Immature natural killer cell (primary cell): ENCODE measurements at places on chromosomes 12 and 14. TPM values are rescaled to one million over a fixed set of nuclear protein-coding genes. Genes with fewer than 3 reads are reported as not detected.

AKAP5 gene
- 1.5 TPM for polyA plus RNA-seq

APEX1 gene
- polyA plus RNA-seq, result 95.6 TPM

KCNC2 gene
- polyA plus RNA-seq, result not detected

SAV1 gene
- polyA plus RNA-seq, result 6.9 TPM

GPR135 gene
- 0.25 TPM for polyA plus RNA-seq

KRT82 gene
- polyA plus RNA-seq, result not detected

GPR68 gene
- polyA plus RNA-seq, result 19.0 TPM

DTX1 gene
- polyA plus RNA-seq, result not detected

RNASE4 gene
- polyA plus RNA-seq, result 1.6 TPM

PDE3A gene
- not detected for polyA plus RNA-seq

REP15 gene
- polyA plus RNA-seq, result not detected

PPP1R36 gene
- polyA plus RNA-seq, result not detected

POLE2 gene
- 1.5 TPM for polyA plus RNA-seq

IFNG-AS1 gene
- 5.8 TPM for polyA plus RNA-seq

SP1 gene
- 4.8 TPM for polyA plus RNA-seq

RD3L gene
- not detected for polyA plus RNA-seq

SLCO1B1 gene
- polyA plus RNA-seq, result not detected

HRK gene
- not detected for polyA plus RNA-seq

TMEM30B gene
- 0.91 TPM for polyA plus RNA-seq

MRPS35 gene
- polyA plus RNA-seq, result 51.3 TPM

TAS2R8 gene
- polyA plus RNA-seq, result not detected

FLVCR2 gene
- polyA plus RNA-seq, result 0.24 TPM

TMEM63C gene
- polyA plus RNA-seq, result not detected

GPR65 gene
- polyA plus RNA-seq, result 62.2 TPM

CLEC4D gene
- polyA plus RNA-seq, result not detected

C14orf39 gene
- not detected for polyA plus RNA-seq

ARF6 gene
- 242 TPM for polyA plus RNA-seq

GLIPR1 gene
- 229 TPM for polyA plus RNA-seq

MOK gene
- 4.9 TPM for polyA plus RNA-seq

LRRIQ1 gene
- not detected for polyA plus RNA-seq

ABCD2 gene
- 0.36 TPM for polyA plus RNA-seq

FITM1 gene
- polyA plus RNA-seq, result 0.90 TPM

SDS gene
- polyA plus RNA-seq, result 1.4 TPM

IGFBP6 gene
- polyA plus RNA-seq, result 2.1 TPM

PRKAG1 gene
- polyA plus RNA-seq, result 58.5 TPM

GPR84 gene
- polyA plus RNA-seq, result not detected

REM2 gene
- polyA plus RNA-seq, result 0.74 TPM

FBLN5 gene
- polyA plus RNA-seq, result 3.0 TPM

ORAI1 gene
- 145 TPM for polyA plus RNA-seq

CACNA1C gene
- polyA plus RNA-seq, result 0.12 TPM

ESPL1 gene
- polyA plus RNA-seq, result not detected

ZNF605 gene
- 1.6 TPM for polyA plus RNA-seq

PSMA3 gene
- polyA plus RNA-seq, result 167 TPM

MYH6 gene
- polyA plus RNA-seq, result not detected

MANSC4 gene
- not detected for polyA plus RNA-seq

NCOR2 gene
- polyA plus RNA-seq, result 1.6 TPM

A2M gene
- not detected for polyA plus RNA-seq

PRR4 gene
- 1.9 TPM for polyA plus RNA-seq

MSRB3 gene
- 4.6 TPM for polyA plus RNA-seq

NGB gene
- polyA plus RNA-seq, result not detected

ADAM21 gene
- not detected for polyA plus RNA-seq

KRT79 gene
- not detected for polyA plus RNA-seq

SETD1B gene
- polyA plus RNA-seq, result 2.3 TPM

DEGS2 gene
- 21.7 TPM for polyA plus RNA-seq

LHX5 gene
- not detected for polyA plus RNA-seq

MIP gene
- 0.15 TPM for polyA plus RNA-seq
